ENCODE measurements at places on chromosomes 16 and 17. TPM values are rescaled to one million over a fixed set of nuclear protein-coding genes. Genes with fewer than 3 reads are reported as not detected.

C16orf96 gene
- total RNA-seq = 0.38 TPM

CDRT4 gene
- 6.7 TPM for total RNA-seq

MRPS34 gene
- 48.4 TPM for total RNA-seq

GLIS2 gene
- total RNA-seq = 10.9 TPM

FBXL19 gene
- 23.4 TPM for total RNA-seq

DRC3 gene
- 13.9 TPM for total RNA-seq

CMTM4 gene
- 43.5 TPM for total RNA-seq

KLHL10 gene
- 0.16 TPM for total RNA-seq

NEURL4 gene
- 38.8 TPM for total RNA-seq

CCL3 gene
- total RNA-seq = 1.3 TPM

TMED6 gene
- not detected for total RNA-seq

KRT20 gene
- not detected for total RNA-seq

CSNK1D gene
- total RNA-seq = 82.4 TPM

ZNF207 gene
- total RNA-seq = 302 TPM

MMP15 gene
- 25.2 TPM for total RNA-seq

UNC13D gene
- 5.0 TPM for total RNA-seq

All from camera-type eye (tissue), 1 donor.